ENCODE measurements at places on chromosomes 12 and 14. TPM values are rescaled to one million over a fixed set of nuclear protein-coding genes. Genes with fewer than 3 reads are reported as not detected.

Gene AMIGO2
- total RNA-seq, result 1.2 TPM

Gene PAH
- total RNA-seq, result not detected

Gene AGAP2
- total RNA-seq, result 0.15 TPM

Gene TAS2R20
- total RNA-seq, result 2.8 TPM

Gene TBC1D30
- 0.29 TPM for total RNA-seq

Gene GPRC5D
- total RNA-seq, result not detected

Gene GLTP
- total RNA-seq, result 59.0 TPM

Gene SERPINA9
- not detected for total RNA-seq

Gene ANO4
- 1.3 TPM for total RNA-seq

Gene SLC41A2
- 22.1 TPM for total RNA-seq
